ENCODE measurements at places on chromosomes 7 and 10. TPM values are rescaled to one million over a fixed set of nuclear protein-coding genes. Genes with fewer than 3 reads are reported as not detected.

TMEM176B gene
- total RNA-seq, result 0.71 TPM

KCND2 gene
- total RNA-seq, result 5.9 TPM

NFKB2 gene
- 10.3 TPM for total RNA-seq

CDNF gene
- total RNA-seq, result 2.5 TPM

CYP2C8 gene
- total RNA-seq, result not detected

AFAP1L2 gene
- total RNA-seq, result 4.0 TPM

WNT16 gene
- 2.9 TPM for total RNA-seq

RNLS gene
- total RNA-seq, result 13.2 TPM

NPSR1 gene
- not detected for total RNA-seq

TSPAN12 gene
- 5.6 TPM for total RNA-seq

KIAA1549 gene
- total RNA-seq, result 12.5 TPM

ARMS2 gene
- total RNA-seq, result not detected

STAM gene
- 31.0 TPM for total RNA-seq

SPDYE2 gene
- not detected for total RNA-seq

DNA sequence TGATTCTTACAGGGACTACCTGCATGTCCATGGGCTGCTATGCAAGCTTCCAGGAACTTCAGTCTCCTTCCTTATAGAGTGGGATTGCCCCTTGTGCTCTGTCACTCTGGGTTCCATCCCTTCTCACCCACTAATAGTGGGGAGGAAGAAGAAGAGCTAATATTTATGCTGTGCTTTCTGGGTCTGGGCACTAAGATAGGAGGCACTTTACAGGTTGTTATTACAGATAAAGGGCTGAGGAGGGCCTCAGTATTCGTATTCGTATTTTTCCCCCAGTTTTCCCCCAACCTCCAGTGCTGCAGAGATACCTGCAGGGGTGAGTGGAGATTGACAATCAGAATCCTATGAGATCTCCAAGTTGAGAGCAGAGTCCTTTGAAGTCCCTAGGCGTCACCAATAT lies 14.2 kb downstream of the HK1 start:
- ATAC-seq, result no peak

DNA sequence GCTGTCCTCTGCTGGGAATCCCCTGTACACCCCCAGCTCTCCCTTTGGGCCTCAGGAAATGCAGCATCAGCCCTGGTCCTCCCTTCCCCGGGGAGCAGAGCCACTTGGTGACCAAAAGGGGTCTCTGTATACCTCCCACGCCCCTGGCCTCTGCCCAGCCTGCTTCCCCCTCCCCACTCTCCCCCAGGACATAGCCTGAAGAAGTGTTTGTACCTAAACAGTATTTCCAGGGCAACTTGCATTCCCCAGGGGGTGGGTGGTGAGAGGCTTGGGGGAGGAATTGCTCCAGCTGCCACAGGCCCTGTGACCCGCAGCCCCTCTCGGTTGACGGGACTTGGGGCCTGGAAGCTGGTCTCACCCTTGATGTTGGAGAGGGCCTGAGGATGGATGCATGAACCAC lies 39.3 kb downstream of the TMEM270 start:
- no peak for ATAC-seq

DNA sequence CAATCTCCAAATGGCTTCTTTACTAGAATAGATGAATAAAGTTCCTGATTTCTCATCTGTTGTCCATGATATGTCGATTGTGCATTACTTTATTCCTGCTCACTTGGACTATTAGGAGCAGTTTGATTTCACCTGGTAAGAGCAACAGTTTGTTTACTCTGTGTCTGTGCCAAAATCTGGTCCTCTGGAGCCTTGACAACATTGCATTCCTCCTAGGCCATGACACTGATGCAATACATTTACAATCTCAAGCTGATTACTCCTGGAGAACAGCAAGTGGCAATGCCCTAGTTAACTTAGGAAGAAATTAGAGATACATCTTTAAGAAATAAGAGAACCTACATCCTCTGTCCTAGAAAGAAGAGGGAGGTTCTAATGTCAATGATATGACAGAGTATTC lies 71.8 kb downstream of the SGCE start:
- ATAC-seq, result no peak

DNA sequence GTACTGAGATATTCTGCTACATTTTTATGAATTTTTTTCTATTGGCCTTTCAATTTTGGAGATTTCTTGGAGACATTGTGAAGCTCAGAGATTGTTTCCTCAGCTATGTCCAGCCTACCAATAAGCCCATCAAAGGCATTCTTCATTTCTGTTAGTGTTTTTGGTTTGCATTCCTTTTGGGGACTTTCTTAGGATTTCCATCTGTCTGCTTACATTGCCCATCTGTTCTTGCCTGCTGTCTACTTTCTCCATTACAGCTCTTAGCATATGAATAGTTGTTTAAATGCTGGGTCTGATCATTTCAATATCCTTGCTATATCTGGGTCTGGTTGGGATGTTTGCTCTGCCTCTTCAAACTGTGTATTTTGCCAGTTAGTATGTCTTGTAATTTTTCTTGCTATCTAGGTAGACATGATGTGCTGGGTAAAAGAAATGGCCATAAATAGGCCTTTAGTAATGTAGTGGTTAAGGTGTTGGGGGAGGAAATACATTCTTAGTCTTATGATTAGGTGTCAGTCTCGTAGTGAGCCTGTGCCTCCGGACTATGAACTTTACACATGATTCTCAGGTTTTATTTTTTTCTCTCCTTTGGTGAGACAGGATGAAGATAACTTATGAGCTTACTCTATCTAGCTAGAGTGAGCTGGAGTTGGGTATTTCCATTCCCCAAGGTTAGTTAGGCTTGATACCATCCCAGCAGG lies 32.6 kb upstream of the NME8 start:
- ATAC-seq, result no peak

- no peak for ATAC-seq
These were observed 11.2 kb downstream of the KPNA7 start for GRCh38 chr7:99196536-99197258.

- ATAC-seq, result no peak
These were observed 89.8 kb upstream of the DDC start for GRCh38 chr7:50655020-50655419.

- no peak for ATAC-seq
These were observed 19.6 kb upstream of the GOLGA7B start for GRCh38 chr10:97830064-97830463.

DNA sequence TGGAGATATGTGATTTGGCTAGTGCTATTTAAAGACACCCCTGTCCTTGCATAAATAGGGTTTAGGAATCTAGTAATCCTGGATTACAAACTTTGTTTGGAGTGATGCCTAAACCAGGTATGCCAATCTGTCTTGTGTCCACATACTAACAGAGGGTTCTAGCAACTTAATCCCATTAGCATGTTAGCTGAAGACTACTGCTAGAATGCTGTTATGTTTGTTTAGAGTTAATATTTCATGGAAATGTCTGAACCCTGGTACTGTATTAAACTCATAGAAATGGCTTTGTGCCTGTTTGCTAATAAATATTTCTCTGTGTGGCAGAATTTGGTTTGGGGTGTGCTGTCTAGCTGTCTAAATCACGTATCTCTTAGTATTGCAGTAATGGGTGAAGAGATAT lies 150.8 kb downstream of the PFKFB3 start:
- no peak for ATAC-seq

DNA sequence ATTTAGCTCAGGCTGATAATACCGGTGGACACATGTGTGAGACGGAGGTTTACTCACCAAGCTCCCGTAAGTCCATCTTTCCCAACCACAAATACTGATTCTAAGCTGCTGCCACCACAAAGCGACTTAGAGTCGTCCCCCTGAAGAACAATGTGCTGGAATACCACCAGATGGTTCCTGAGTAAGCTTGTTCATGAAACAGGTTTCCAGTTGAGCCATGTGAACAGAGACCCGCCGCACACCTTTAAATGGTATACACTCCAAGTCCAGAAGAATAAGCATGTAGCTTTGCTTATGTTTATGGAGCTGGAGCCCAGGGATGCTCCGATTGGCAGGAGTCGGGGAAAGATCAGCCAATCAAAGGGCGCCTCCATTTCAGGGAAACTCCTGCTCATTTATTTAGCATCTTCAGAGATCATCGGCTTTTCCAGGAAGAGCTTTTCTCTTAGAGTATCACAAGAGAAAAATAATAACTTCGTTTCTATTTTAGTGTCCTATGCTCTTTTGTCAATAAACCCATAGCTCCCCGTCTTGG lies 261.6 kb upstream of the AOAH start:
- ATAC-seq, result no peak

GRCh38 chr10:121268363-121268762 lies 329.9 kb downstream of the FGFR2 start:
- ATAC-seq, result no peak

DNA sequence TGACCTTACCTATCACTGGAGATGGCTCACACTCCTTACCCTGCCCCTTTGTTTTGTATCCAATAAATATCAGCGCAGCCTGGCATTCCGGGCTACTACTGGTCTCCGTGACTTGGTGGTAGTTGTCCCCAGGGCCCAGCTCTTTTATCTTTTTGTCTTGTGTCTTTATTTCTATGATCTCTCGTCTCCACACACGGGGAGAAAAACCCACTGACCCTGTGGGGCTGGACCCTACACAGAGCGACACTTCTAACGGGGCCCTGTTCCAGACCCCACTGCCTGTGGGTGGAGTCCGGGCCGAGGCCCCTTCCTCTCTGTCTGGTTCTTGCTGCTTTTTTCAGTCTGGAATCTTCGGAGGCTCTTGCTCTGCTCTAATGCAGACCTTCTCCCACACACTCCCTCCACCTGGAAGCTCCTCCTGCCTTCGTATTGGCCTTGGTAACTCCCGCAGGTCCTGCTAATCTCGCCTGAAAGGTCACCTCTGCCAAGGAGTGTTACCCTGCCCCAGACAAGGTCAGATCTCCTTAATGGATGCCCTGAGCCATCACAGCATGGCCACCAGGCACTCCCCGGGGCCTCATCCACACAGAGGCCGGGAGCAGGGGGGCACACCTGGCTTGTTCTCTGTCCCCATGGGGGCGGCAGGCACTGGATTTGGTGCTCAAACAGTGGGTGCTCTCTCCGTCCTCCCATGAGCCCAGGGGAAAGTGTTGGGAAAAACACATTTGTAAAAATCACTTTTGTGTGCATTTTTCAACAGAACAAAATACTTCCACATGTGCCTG lies 531.7 kb downstream of the PTPRN2 start:
- ATAC-seq, result no peak

DNA sequence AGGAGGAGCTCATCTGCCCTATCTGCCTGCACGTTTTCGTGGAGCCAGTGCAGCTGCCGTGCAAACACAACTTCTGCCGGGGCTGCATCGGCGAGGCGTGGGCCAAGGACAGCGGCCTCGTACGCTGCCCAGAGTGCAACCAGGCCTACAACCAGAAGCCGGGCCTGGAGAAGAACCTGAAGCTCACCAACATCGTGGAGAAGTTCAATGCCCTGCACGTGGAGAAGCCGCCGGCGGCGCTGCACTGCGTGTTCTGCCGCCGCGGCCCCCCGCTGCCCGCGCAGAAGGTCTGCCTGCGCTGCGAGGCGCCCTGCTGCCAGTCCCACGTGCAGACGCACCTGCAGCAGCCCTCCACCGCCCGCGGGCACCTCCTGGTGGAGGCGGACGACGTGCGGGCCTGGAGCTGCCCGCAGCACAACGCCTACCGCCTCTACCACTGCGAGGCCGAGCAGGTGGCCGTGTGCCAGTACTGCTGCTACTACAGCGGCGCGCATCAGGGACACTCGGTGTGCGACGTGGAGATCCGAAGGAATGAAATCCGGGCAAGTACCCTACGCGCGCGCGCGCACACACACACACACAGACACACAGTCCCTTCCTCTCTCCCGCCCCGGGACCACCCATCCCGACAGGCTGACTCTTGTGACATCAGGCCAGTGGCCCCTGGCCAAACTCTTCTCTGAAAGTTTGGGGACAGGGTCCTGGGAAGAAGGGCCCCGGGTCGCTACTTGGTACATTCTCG lies 538 bp downstream of the TRIM8 start:
- peak; percentile 10 for ATAC-seq

DNA sequence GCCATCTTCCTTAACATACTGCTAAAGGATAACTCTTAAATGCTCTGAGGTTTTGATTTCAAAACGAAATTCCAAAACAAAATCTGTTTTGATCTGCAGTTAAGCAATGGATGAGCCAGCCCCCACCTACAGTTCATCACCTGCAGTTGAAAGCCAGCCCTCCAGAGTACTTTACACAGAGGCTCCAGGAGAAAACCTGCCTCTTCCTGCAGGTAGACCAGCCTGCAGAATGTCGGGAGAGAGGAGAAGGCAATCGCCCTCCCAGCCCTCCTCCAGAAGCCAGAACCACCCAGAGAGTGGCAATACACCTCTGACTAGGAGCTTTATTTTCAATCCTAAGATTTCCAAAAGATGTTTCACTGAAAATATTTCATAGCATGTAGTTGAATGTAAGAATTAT lies 798.1 kb downstream of the GATA3 start:
- no peak for ATAC-seq

GRCh38 chr7:21966271-21966670 lies 20.6 kb upstream of the CDCA7L start:
- ATAC-seq, result no peak

GRCh38 chr7:128132426-128133069 lies 101.3 kb upstream of the LRRC4 start:
- ATAC-seq, result no peak

All from motor neuron (in vitro differentiated cells).